PC-9 (cell line): ENCODE measurements at places on chromosomes 12 and 14. TPM values are rescaled to one million over a fixed set of nuclear protein-coding genes. Genes with fewer than 3 reads are reported as not detected.
A peak's percentile ranks its signal among the peaks of the same experiment; 100 is the strongest.

- DNase-seq: peak; percentile 56
These were observed 10.4 kb downstream of the CORO1C start for GRCh38 chr12:108720757-108721514.

- no peak for DNase-seq
These were observed 241.4 kb upstream of the PDZRN4 start for GRCh38 chr12:40946612-40947194.

DNA sequence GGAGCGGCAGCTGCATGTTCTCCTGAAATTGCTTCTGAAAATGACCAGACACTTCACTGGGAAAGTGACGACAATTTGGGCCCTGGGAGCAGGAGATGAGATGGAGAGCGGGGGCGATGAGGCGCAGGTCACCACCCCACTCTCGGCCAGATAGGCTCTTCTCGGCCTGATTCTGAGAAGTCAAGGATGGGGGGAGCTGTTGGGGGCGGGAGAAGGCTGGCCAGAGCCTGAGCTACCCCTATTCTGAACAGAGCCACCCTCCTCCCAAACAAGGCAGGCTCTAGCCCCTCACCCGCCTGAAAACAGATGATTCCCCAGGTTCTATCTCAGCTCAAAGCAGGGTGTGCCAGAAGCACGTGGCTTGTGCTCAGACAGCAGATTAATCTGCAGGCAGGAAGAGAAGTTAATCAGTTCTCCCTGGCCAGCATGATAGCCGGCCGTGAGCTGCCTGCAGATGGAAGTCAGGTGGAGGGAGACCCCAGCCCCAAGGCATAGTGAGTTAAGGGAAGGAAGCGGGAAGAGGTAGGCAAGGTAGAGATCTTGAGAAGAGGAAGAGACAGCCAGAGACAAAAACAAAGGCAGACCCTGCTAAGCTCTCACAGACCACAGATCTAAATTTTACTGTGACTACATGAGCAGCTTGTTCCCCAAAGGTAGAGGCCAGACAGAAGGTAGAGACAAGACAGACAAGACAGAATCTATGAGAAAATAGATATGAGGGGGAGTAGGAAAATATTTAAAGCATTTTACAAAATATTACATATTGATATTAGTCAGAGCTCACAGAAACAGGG, 10.9 kb upstream of the TAC3 start:
- DNase-seq: no peak

DNA sequence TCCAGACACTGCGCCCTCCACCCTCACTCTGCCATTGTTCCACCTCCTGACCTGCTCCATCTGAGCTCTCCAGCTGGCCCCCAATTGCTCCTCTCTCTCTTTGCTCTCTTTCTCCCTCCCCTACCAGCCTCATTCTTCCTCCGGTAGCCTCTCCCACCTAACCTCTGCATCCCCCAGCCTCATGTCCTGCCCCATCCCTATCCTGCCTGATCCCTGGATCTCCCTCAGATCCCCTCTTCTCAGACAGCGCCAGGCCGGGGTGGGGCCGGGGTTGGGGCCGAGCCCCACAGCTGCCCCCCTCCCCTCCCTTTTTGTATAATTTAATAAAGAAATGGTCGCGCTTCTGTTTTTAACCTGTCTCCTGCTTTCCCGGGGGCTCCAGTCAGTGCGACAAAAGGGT, 1.7 kb upstream of the LAG3 start:
- DNase-seq: no peak

DNA sequence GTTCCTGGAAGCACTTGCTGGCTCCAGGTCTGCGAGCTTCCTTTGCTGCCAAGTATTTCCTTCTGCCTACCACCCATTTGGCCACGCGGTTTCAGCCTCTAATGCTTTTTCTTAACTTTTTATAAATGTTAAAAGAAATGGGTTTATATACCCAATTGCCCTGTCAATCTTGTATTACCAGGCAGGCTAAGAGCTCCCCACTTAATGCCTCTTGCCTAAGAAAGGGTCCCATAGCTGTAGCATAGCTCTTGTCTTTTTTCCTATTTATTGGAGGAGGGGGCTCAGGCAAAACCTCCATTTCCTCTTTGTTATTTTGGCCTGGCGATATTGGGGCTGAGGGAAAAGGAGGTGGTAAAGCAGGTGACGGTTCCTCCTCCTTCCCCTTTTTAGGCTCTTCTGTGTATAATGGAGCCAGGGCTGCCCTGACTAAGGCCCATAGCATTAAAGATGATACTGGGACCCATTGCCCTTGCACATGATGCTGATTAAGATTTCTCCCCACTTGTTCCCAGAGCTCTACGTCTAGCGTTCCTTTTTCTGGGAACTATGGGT, 21.6 kb upstream of the BLTP3B start:
- DNase-seq: no peak

DNA sequence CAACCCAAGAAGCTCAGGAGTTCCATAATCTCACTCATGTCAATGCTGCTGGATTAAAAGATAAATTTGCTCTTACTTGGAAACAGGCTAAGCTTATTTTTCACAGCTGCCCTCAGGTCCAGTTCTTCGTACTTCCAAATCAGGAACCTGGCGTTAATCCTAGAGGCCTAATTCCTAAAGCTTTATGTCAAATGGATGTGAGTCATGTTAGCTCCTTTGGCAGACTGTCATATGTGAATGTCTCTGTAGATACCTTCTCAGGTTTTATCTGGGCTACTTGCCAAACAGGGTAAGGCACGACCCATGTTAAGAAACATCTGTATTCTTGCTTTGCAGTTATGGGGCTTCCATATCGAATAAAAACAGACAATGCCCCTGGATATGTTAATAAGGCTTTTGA, 504.6 kb downstream of the ALG10 start:
- peak; percentile 0 for DNase-seq

DNA sequence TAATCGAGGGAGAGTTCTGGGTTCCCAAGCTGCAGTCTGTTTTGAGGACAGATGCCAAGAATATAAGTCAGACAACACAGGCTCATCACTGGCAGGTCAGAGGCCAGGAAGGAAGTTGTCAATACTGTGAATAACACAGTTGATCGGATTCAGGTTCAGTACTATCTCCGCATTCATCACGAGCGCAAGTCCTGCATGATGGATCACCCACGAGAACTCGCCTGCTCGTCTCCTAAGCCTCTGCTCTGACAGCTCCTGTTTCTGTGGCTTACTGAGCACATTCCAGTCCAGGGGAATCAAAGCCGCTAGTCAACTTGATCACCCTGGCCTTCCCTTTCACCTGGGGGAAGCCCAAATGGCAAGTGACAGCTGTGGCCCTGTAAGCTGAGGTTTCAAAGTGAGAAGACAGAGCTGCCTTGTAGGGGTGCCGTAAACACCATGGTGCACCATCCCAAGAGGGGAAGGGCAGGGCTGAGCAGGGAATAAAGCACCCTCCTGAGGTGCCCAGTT, 60.1 kb upstream of the DICER1 start:
- DNase-seq: no peak

DNA sequence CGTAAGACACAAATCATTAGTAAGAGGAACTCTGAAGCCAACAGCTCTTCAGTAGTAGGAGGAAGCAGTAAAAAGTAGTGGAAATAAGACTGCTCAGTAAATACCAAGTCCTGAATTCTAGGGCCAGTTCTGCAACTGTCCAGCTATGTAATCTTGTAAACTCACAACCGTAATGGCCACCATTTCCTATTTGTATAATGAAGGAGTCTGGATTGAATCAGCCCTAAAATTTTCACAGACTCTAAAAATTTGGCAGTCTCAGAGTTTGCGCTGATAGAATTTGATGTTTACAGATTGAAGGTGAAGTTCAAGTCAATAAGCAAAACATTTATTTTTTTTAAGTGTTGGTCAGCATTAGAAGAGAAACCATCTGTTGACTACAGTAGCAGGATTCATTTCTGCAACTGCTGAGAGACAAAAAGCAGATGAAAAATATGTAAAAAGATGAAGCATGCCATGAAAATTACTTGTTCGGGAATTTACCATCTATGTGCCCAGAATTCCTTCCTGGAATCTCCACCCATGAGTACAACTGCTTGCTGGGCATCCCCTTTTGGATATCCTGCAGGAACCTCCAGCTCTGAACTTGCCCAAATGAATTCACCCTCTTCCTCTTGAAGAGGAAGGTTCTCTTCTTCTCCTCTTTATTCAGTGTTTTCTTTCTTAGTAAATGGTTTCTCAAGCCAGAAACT, 47.5 kb downstream of the GALNT4 start:
- DNase-seq: no peak

GRCh38 chr14:23068789-23069412, 11.6 kb upstream of the CDH24 start:
- DNase-seq: peak; percentile 77

DNA sequence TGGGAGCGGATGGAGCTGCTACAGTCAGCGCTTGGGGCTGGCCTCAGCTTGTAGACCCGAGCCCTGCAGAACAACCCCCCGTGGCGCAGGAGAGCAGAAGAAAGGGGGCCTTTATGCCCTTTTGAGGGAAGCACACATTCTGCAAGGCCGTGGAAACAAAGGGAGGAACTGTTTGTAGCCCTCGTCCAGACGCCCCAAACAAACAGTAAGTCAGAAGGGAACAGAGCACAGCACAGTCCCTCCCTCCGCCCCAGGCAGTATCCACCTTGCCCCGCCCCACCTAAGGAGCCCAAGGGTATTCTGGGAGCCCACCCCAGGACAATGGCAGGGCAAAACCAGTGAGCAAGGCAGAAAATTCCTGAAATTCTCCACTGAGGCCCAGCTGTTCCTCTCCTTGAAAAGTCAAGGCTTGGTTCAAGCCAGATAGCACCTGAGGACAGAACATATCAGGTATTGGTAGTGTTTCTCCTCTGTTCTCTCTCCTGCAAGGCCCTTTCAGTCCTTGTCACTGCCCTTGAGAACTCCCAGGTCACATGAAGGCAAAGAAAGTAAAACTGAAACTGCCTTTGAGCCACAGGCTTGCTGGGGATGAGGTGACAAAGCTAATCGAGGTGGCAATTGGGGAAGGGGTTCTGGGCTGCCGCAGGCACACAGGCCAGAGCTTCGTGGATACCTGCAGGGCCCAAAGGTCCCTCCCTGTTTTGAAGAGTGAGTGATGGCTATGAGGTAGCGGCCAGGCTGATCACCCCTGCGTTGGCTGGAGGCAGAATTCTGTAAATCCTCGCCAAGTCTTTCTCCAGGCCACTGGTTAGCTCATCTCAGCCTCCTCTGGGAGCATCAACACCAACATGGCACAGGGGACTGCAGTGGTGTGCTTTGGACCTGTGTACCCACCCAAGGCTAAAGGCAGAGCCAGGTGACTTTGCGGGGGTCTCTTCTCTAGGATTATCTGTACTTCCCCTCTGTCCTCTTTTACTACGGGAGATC, 499 bp downstream of the DGLUCY start:
- peak; percentile 48 for DNase-seq

DNA sequence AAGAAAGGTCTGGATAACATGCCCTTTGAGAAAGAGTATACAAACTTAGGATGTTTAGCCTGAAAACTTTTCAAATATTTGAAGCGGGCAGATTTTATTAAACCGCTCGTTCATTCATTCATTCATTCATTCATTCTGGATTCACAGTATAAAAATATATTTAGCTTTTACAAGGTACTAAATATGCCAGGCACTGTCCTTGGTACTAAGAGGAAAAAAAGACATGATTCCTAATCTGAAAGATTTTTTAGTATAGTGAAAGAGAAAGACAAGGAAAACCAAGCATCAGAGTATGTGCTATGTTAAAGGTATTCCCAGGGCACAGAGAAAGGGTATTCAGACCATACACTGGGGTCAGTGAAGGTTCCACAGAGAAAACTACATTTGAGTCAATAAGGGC, 299.7 kb downstream of the BCAT1 start:
- DNase-seq: no peak

DNA sequence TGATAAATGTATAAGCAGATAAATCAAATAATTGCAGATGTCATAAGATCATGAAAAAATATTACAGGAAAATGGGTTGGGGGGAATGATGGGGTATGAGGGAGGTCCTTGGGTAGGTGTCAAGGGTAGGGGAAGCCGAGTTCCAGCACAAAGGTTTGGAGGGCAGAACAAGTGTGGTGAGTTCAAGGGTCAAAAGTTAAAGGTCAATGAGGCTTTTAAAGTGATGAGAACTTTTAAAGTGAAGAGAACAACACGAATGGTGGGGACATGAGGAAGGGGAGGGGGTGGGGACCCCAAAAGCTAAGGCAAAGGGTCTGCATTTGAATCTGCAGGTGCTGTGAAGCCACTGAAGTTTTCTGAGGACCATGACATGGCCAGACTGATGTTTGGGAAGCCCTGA, 200.6 kb upstream of the NOS1 start:
- DNase-seq: no peak

DNA sequence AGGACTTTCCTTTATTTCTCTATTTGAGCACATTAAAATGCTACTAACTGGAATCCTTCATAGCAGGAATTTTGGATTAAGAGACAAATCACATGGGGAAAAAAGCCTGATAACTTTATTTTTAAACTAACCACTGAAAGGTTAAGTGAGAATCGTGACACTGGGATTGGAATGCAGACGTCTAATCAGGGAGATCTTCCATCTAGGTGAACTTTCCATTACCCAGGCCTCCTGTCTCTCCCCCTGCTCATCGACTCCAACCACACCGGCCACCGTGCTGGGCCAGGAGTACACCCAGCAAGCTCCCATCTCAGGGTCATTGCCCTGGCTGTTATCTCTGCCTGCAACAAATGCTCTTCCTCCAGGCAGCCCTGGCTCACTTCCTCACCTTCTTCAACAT, 19.0 kb downstream of the PTGER2 start:
- no peak for DNase-seq

- DNase-seq: no peak
These were observed 62.5 kb upstream of the PTPRR start for GRCh38 chr12:70982991-70983390.

DNA sequence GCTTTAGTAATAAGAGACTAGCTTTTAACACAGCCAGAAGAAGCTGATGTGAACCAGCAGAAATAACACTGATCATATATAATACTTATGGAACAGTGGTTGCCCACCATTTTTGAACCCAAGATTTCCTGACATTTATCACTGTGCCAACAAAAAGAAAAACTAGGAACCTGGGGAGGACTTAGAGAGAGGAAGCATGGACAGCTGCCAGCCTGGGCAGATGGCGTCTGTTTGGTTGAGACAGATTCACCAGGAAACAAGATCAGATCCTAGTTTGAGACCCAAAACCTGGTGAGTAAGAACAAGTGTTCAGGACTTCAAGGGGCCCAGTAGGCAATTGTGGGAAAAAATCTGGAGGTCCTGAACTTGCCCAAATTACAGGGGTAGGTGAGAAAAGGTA, 95.3 kb downstream of the BICD1 start:
- no peak for DNase-seq

Gene KIAA0586
- total RNA-seq: 13.2 and 20.4 TPM in 2 replicates

Gene WIF1
- total RNA-seq: not detected in 2 replicates

Gene PIK3C2G
- total RNA-seq: 0.30 and 1.4 TPM in 2 replicates

Gene PHLDA1
- 29.1 and 38.3 TPM in 2 replicates for total RNA-seq
